ENCODE measurements at places on chromosomes 11 and 22. TPM values are rescaled to one million over a fixed set of nuclear protein-coding genes. Genes with fewer than 3 reads are reported as not detected.
A peak's percentile ranks its signal among the peaks of the same experiment; 100 is the strongest.

The SLC29A2 gene
- total RNA-seq, result 13.9 TPM

DNA sequence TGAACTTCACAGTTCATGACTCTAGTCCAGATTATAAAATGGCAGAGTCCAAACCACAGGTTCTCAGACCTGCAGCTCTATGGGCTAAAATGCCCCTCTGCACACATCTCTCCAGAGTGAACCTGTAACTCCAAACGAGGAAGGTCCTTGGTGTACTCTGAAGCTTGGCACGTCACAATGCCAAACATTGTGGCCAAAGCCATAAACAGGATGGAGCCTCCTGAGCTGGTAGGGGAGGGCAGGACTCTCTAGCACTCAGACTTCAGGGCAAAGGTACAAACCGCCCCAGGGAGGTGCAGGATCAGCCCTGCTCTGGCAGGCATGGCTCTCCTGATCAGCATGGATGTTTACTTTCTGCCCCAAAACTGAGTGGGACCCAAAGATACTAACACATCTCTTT lies 2.3 kb downstream of the SCUBE2 start:
- no peak for DNase-seq

GRCh38 chr11:19631712-19632498 lies 80.7 kb upstream of the NAV2 start:
- no peak for DNase-seq

DNA sequence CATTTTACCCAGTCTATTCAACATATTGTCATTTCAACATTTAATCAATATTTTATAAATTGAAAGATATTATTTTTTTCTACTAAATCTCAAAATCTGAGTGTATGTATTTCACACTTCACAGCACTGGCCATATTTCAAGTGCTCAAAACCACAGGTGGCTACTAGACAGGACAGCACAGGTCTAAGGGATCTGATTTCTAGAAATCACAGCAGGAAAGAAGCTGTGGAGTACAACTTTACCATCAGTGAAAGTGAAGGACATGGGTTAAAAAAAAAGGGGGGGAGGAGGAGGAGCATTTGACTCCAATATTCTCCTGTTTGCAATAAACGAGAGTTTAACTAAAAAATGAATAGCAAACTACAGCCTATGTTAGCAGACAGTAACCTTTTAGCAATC lies 4.5 kb downstream of the PRDM10 start:
- DNase-seq, result no peak

- no peak for DNase-seq
Observed at GRCh38 chr22:22865311-22866072, 22.1 kb upstream of the IGLL5 start.

DNA sequence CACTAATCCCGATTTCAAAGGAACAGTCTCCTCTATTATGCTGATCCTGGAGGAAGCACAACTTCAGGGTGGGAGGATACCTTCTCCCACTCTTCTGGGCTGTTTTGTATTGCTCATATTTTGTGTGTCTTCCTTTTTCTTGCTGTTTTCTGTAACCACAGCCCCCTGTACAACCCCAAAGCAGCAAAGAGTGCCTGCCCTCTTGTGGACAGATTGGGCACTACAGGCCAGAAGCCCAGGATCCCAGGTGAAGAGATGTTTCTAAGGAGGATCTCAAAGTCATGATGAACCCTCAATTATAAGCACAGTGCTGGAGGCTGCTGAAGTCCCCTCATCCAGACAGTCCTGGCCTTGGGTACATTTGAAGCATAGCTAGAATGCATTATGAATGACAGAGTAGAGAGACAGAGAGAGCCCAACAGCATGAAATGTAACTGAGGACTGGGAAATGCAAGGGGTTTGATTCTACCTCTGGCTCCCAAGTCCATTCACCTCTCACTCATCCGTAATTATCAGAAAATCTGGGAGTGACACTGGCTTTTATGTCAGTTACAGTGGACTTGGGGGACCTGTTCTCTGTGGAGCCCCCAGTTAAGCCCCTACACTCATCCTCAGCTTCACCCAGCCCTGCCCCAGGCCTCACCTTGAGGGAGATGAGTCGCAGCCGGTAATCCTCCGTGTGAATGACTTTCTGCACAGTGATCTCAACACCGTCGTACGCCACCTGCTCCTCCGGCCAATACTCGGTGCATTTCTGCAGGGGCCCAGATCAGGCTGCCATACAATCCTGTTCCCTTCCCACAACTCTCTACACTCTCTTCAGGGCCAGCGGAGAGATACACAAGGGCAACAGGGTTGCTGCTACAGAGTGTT lies 6.2 kb upstream of the IGSF22 start:
- peak; percentile 82 for DNase-seq

DNA sequence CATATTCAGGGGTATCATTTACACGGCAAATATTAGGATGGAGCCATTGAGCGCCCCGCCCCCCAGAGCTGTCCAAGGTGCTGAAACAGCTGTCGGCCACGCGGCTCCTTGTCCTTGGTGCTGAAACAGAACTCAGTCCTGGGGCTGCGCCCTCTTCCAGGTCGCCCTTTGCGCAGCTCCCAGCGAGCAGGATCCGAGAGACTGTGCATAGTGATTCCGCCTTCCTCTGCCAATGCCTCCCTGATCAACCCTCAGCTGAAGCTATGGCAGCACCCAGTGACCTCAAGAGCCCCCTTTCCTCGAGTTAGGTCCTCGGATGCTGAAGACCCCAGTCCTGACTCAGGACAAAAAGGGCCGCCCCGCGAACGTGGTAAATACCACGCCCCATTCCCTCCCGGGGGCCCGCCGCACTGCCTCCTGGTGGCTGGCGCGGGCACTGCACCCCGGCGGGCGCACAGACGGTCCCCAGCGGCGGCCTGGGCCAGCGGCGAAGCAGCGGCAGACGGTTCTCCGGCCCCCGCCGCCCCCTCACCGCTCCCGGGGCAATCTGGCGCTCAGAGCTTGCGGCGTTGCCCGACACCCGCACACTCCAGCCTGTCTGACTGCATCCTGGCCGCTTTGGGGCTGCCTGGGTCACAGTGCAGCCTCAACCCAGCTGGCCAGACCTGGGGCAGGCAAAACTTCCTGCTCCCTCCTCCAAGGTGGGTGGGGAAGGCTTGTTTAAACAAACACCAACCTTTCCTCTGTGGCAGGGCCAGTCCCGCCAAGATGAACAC lies 13.4 kb downstream of the SYT7 start:
- peak; percentile 69 for DNase-seq

DNA sequence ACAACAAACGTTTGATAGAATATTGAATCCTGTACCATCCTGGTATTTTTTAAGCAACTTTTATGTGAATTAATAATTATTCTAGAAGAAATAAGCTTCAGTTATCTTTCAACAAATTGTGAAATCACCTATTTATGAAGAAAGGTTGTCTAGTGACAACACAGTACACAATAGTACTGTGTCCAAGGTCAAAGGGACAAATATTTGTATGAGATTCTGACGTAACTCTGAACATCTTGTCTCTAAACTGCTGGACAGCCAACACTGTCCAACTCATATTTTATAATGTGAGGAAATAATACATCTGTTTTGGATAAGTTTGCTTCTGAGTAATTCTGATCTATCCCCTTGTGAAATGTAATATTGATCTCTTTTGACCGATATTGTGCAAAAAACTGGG lies 18.9 kb downstream of the CASP5 start:
- DNase-seq, result no peak

All from naive thymus-derived CD8-positive, alpha-beta T cell (primary cell).